Thyroid gland (tissue), 4 donors: ENCODE measurements at places on chromosomes 5 and 9. TPM values are rescaled to one million over a fixed set of nuclear protein-coding genes. Genes with fewer than 3 reads are reported as not detected.

- no peak overlapping the region for H3K4me3 ChIP-seq
- DNase-seq, result no peak
- peaks cover 6% of the 10 kb centered on the region for H3K36me3 ChIP-seq
- H3K27me3 ChIP-seq, result no peaks in the 10 kb centered on the region
- H3K4me1 ChIP-seq, result peaks cover 17% of the 10 kb centered on the region
Observed at GRCh38 chr9:130137081-130137640, 35.0 kb upstream of the NCS1 start.

DNA sequence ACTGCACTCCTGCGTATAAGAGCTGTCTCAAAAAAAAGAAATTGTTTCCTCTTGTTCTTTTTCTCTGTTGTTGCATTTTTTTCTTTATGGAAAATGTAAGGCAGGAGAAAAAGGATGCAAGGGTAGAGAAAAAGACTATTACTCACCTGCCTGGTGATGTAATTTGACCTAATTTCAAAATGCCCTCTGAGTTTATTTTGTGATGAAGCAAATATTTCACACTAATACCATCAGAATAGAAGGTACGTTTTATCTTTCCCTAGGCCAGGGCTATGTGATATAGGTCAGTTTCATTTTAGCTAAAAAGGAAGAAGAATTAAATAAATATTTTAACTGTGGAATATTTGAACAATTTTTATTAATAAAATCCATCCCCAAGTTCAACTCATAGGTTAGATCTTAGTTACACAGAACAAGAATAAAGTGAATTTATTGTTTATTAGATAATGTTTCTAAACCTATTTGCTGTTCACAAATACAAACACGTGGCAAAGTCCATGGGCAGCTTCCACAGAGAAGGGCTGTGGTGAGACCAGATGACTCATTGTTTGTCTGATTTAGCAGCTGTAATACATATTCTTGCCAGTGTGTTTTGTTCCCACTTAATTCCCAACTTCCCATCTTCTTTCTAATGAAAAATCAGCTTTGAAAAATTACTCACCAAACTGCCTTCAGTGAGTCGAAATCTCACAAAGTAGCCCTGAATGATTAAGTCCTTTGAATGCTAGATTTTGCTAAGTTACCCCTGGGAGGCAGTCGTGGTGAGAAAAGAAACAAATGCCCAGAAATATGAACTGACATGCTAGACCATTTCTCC lies 52.8 kb upstream of the CCDC112 start:
- no peak overlapping the region for H3K27ac ChIP-seq
- no peak for DNase-seq
- no peaks in the 10 kb centered on the region for H3K27me3 ChIP-seq
- H3K36me3 ChIP-seq, result no peaks in the 10 kb centered on the region

- H3K36me3 ChIP-seq, result no peaks in the 10 kb centered on the region
- H3K27me3 ChIP-seq, result no peaks in the 10 kb centered on the region
- no peak overlapping the region for H3K4me3 ChIP-seq
- no peak overlapping the region for H3K27ac ChIP-seq
- no peaks in the 10 kb centered on the region for H3K4me1 ChIP-seq
- DNase-seq, result no peak
Observed at GRCh38 chr9:16341177-16341576, 529.3 kb downstream of the BNC2 start.

DNA sequence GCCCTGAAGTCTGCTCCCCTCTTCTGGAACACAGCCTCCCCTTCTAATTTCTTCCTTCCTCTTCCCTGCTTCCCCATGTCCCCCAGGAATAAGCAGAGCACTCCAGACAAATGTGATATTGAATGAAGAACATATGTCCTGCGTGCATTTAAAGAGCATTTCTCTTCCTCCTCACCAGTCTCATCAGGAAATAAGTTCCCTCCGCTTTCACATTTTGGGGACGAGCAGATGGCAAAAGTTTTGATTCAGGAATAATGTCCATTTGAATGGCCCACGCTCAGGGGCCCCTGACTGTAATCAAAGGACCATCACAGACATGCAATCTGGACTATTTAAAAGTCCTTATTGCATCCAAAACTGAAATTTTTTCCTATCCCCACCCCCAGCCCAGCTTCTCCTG lies 316.1 kb downstream of the CDK5RAP2 start:
- no peak overlapping the region for H3K4me3 ChIP-seq
- no peaks in the 10 kb centered on the region for H3K27me3 ChIP-seq
- H3K27ac ChIP-seq, result no peak overlapping the region
- no peaks in the 10 kb centered on the region for H3K4me1 ChIP-seq
- H3K36me3 ChIP-seq, result no peaks in the 10 kb centered on the region
- no peak for DNase-seq

Gene SPACA9
- 14.6 TPM for total RNA-seq

GRCh38 chr5:152379331-152379730 lies 25.7 kb downstream of the NMUR2 start:
- no peaks in the 10 kb centered on the region for H3K36me3 ChIP-seq
- H3K27me3 ChIP-seq, result no peaks in the 10 kb centered on the region
- no peak overlapping the region for H3K4me3 ChIP-seq

DNA sequence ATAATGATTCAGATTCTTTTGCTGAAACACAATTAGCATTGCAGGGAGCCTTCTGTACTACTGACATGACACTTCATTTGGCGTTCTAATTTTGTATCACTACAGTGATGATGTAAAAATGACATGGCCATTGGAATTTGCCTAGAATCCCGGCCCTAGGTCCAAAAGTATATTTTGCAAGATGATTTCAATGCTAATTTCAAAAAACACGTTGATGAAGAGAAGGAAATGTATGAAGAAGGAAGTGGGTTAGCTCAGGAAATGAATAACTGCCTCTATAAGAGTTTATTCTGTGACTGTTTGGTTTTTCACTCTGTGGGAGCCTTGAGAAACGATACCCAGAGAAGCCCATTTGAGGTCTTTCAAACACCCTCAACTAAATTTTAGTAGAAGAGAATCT lies 59.3 kb downstream of the OSTF1 start:
- H3K27ac ChIP-seq, result no peak overlapping the region
- H3K36me3 ChIP-seq, result peaks cover 15% of the 10 kb centered on the region
- DNase-seq, result no peak
- no peak overlapping the region for H3K4me3 ChIP-seq
- peaks cover 7% of the 10 kb centered on the region for H3K4me1 ChIP-seq
- no peaks in the 10 kb centered on the region for H3K27me3 ChIP-seq

GRCh38 chr5:41406936-41407335 lies 103.5 kb downstream of the PLCXD3 start:
- H3K36me3 ChIP-seq, result no peaks in the 10 kb centered on the region
- H3K4me1 ChIP-seq, result no peaks in the 10 kb centered on the region
- no peak overlapping the region for H3K27ac ChIP-seq
- no peak for DNase-seq
- H3K4me3 ChIP-seq, result no peak overlapping the region
- H3K27me3 ChIP-seq, result no peaks in the 10 kb centered on the region

GRCh38 chr9:128317629-128318028 lies 4.6 kb downstream of the TRUB2 start:
- no peak for DNase-seq
- H3K36me3 ChIP-seq, result peaks cover 13% of the 10 kb centered on the region
- no peak overlapping the region for H3K27ac ChIP-seq
- no peak overlapping the region for H3K4me3 ChIP-seq
- peaks cover 5% of the 10 kb centered on the region for H3K4me1 ChIP-seq

GRCh38 chr5:110517396-110517795 lies 209.1 kb downstream of the TMEM232 start:
- no peaks in the 10 kb centered on the region for H3K4me1 ChIP-seq
- DNase-seq, result no peak
- H3K27ac ChIP-seq, result no peak overlapping the region
- no peaks in the 10 kb centered on the region for H3K27me3 ChIP-seq
- H3K36me3 ChIP-seq, result no peaks in the 10 kb centered on the region

GRCh38 chr9:93306579-93307091 lies 122.7 kb downstream of the WNK2 start:
- no peaks in the 10 kb centered on the region for H3K27me3 ChIP-seq
- no peaks in the 10 kb centered on the region for H3K36me3 ChIP-seq
- no peak overlapping the region for H3K4me3 ChIP-seq
- H3K4me1 ChIP-seq, result no peaks in the 10 kb centered on the region

Gene LCN9
- total RNA-seq, result not detected

Gene LRRC26
- not detected for total RNA-seq

DNA sequence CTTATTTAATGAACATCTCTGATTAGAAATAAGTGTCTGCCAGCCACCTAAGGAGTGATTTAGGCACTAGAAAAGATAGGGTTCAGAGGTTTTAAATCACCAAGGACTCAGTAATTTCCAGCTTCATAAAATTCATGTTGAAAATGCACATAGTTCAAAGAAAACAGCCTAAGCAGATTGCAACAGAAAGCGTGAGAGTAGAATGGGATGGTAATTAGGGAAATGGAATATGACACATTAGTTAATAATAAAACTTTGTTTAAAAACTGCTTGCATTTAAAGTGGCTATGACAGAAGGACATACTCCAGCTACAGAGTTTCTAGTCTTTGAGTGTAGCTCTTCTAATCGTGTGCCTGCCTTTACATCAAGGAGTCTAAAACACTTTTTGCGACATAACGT lies 490.8 kb downstream of the TLE4 start:
- peaks cover 12% of the 10 kb centered on the region for H3K4me1 ChIP-seq
- no peaks in the 10 kb centered on the region for H3K36me3 ChIP-seq
- no peak for DNase-seq

- no peaks in the 10 kb centered on the region for H3K27me3 ChIP-seq
- H3K4me1 ChIP-seq, result no peaks in the 10 kb centered on the region
- H3K36me3 ChIP-seq, result no peaks in the 10 kb centered on the region
- no peak overlapping the region for H3K27ac ChIP-seq
- no peak for DNase-seq
Observed at GRCh38 chr9:34685591-34685990, 5.5 kb downstream of the CCL19 start.

Gene ANKRD20A1
- total RNA-seq, result 2.7 TPM

DNA sequence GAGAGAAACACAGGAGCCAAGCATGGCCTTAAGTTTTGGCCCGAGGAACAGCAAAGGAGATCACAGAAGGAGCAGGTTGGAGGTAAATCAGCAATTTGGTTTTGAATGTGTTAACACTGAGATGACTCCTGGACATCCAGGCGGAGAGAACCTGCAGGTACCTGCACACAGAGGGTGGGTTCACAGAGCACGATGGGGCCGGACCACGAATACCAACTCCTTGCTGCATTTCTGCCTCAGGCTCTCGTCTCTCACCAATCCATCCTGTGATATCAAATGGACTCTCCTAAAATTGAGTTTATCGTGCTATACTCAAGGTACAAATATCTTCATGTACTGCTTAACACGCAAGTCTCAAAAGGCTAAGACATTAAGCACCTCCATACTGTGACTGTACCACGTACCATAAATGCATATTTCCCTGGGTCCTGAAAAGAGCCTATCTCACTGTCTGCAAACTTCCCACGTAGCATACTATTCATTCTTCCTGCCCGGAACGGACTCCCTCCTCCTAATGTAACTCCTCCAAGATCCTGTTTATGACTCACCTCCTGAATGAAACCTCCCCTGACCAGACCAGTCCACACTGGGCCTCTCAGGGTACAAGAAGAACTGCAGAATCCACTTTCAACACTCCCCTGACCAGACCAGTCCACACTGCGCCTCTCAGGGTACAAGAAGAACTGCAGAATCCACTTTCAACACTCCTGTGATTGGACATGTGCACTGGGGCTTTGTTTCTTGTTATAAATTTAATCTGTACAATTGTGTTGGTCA lies 380.8 kb upstream of the RFX3 start:
- H3K36me3 ChIP-seq, result no peaks in the 10 kb centered on the region
- H3K27me3 ChIP-seq, result no peaks in the 10 kb centered on the region
- no peak overlapping the region for H3K4me3 ChIP-seq

Gene FOXD4L3
- total RNA-seq, result not detected

Gene NTMT1
- 19.6 TPM for total RNA-seq

DNA sequence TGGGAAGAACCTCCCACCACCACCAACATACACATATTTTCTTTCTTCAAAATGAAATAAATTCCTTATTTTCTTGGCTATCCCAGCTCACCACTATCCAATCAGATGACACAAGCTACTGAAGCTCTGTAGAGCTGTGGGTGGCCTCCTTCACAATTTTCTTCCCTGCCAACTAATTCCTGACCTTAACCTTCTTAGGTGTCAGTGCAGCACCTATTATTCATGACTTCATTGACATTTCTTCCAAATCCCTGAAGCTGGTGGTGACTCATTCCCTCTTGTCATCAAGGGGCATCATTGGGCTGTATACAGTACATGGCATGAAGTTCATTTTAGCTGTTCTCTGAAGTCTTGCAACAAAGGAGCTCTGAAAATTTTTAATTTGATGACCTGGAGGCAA lies 42.0 kb upstream of the ADRA1B start:
- peaks cover 20% of the 10 kb centered on the region for H3K4me1 ChIP-seq
- no peaks in the 10 kb centered on the region for H3K36me3 ChIP-seq
- no peak for DNase-seq
- H3K27ac ChIP-seq, result no peak overlapping the region
- H3K4me3 ChIP-seq, result no peak overlapping the region

Gene BTNL9
- total RNA-seq, result 43.5 TPM

Gene SPINK7
- total RNA-seq, result not detected

Gene DRD1
- not detected for total RNA-seq

DNA sequence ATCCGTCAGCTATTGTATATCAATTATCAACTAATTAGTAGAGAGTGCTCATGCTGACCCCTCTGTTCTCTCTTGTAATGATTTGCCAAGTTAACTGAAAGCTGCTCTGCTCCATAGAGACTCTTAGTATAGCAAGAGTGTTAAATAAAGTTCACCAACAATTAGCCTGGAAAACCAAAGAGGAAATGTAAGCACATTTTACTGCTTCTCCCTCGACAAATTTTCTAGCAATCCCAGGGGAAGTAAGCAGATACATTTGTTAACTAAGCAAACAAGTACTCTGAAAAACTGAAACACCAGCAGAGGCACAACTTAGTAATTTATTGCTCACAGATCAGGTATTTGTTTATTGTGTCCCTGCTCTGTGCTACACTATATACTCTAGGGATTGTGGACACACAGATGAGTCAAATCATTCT lies 162.2 kb downstream of the GLIS3 start:
- no peaks in the 10 kb centered on the region for H3K27me3 ChIP-seq
- H3K27ac ChIP-seq, result peak overlapping the region; percentile 41
- peaks cover 23% of the 10 kb centered on the region for H3K4me1 ChIP-seq
- no peak overlapping the region for H3K4me3 ChIP-seq

- no peaks in the 10 kb centered on the region for H3K27me3 ChIP-seq
- H3K4me1 ChIP-seq, result no peaks in the 10 kb centered on the region
- H3K36me3 ChIP-seq, result no peaks in the 10 kb centered on the region
- no peak for DNase-seq
- no peak overlapping the region for H3K27ac ChIP-seq
Observed at GRCh38 chr5:75277463-75277862, 40.8 kb upstream of the ANKRD31 start.
